ENCODE measurements at places on chromosomes 12 and 14.
A peak's percentile ranks its signal among the peaks of the same experiment; 100 is the strongest.

- DNase-seq: no peak
Observed at GRCh38 chr14:94465042-94465441, 11.0 kb downstream of the SERPINA9 start.

- no peak for DNase-seq
Observed at GRCh38 chr12:8089716-8090115, 7.6 kb downstream of the NECAP1 start.

- no peak for DNase-seq
Observed at GRCh38 chr14:37018571-37019240, 153.7 kb downstream of the SLC25A21 start.

GRCh38 chr12:25677232-25677937, 124.3 kb upstream of the LMNTD1 start:
- DNase-seq: no peak

GRCh38 chr12:57069523-57069922, 9.1 kb downstream of the NEMP1 start:
- no peak for DNase-seq

DNA sequence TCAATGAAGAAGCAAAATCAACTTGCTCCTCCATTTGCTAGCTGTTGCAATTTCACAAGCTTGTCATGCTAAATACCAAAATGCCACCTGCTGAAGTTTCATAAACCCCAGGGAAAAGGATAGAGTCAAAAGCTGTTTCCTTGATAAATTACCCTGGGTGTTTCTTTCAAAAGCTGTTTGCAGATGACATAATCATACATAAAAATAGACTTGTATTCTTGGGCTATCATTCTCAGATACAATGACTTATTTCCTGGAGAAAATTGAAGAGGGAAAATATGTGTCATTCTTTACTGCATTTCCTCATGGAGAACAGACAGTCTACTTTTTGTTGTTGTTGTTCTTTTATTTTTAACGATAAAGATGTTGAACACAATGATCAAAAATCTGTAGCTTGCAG, 119.2 kb downstream of the GALC start:
- DNase-seq: no peak

- no peak for DNase-seq
Observed at GRCh38 chr12:116538076-116538591, 21.0 kb upstream of the MAP1LC3B2 start.

DNA sequence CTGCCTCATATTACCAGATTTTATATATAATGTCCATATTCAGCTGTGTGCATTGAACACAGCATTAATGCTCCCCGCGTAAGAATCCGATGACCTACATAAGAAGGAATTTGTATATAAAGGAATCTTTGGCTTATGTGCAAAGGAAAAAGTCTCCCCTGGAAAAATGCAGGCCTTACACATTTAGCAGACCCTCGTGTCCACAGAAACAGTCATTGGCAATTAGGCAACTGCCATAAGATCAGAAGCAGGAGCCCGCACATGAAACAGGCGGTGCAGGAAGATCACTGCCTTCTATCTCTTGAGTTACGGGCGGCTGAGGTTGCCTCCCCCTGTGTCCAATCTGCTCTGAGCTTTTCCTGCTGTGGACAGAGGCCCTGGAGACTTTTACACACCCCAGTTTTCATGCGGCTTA, 63.2 kb upstream of the RFX4 start:
- no peak for DNase-seq

DNA sequence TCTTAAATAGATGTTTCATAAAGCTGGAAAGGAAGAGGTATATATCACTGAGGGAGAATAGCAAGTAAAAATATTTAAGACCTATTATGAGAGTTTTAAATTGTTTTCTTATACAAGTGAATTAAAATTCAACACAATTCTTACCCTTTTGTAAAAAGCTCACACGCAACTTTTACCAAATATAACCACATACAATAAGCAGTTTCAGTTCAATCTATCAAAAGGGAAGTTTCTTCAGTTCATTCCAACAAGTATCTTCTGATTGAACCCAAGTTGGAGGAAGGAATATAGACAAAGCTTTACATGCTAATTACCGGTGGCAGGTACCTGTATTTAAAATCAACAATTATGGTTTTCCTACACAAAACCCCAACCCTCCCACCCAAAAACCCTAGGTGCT, 41.1 kb downstream of the GTF2A1 start:
- no peak for DNase-seq

DNA sequence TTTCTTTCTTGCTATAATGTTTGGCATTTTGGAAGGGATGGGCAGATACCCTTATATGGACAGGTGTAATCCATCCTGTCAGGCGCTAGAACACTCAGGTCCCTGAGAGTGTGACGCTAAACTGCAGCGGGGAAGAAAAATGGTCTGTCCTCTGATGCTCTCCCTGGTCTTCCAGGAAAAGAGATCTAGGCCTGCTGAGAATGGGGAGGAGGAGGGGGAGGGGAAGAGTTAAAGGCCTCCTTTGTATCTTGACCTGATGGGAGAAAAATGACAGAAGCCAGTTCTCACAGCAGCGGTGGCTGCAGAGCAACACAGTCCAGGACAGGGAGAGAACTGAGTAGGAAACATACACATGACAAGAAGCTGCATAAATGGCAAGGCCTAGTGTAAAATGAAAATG, 61.1 kb downstream of the RPS6KA5 start:
- DNase-seq: no peak

GRCh38 chr14:77260631-77261030, 10.4 kb downstream of the NGB start:
- no peak for DNase-seq

DNA sequence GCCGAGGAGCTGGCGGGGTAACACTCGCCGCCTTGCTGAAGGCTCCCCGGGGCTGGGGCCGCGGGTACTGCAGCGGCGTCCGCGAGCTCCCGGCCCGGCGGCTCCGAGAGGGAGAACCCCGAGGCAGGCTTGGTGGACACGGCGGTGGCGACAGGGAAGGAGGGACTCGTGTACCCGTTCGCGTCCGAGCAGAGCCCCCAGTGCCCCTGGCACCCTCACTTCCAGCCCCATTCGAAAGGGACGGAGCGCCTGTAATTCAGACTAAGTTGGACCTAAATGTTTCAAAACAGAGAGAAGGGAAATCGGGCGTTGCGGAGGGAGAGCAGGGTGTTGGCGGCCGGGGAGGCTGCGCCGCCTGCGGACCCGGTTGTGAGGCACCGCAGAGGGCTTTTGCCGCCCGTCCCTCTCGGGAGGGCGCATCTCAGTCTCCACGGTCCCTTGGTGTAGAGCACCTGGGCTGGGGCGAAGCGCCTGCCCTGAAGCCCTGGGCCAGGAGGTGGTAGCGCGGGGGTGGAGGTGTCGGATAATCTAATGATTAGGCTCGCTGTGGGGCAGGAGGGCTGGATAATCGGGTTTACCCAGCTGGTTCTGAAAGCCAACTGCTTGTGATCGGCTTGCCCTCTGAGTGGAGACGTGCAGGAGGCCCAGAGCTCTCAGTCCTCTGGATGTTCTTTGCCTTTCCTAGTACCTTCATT, 771 bp downstream of the DAAM1 start:
- DNase-seq: peak; percentile 10

- no peak for DNase-seq
Observed at GRCh38 chr14:90607141-90607540, 209.1 kb downstream of the TTC7B start.

DNA sequence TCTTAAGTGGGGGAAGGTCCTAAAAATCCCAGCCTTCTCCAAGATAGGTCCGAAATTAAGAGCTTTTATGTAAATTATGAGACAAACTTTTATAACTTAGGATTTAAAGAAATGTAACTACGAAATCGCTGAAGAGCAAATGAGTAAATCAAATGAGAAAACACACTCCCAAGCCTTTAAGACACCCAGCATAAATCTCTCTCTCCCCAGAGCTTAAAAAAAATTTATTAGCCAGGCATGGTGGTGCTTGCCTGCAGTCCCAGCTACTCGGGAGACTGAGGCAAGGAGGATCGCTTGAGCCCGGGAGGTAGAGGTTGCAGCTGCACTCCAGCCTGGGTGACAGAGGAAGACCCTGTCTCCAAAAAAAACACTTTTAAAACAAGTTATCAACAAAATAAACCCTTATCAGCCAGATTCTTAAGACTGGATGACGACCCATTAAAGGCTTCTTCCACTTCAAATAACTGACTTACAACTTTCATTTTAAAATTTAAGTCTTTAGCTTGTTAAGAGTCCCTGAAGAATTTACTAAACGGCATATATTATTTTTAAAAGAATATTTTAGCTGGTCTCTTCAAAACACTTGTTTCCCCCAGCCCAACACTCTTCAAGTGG, 3.2 kb downstream of the PTGES3 start:
- DNase-seq: no peak

DNA sequence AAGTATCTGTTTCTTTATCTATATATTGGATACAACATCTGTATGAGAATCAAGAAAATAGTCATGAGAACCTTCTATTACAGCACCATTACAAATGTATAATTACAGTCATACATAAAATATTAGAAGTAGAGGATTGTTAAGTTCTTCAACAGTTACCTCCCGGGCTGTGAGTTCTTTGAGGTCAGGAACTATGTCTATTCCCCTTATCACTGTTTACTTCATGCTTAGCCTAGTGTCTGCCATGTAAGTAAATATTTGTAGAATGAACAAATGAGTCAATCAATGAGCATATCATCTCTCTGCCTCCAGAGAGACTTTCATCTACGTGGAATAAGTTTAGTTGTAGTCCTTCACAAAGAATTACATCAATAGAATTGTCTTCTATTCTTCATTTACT, 47.2 kb downstream of the PUS7L start:
- DNase-seq: no peak

DNA sequence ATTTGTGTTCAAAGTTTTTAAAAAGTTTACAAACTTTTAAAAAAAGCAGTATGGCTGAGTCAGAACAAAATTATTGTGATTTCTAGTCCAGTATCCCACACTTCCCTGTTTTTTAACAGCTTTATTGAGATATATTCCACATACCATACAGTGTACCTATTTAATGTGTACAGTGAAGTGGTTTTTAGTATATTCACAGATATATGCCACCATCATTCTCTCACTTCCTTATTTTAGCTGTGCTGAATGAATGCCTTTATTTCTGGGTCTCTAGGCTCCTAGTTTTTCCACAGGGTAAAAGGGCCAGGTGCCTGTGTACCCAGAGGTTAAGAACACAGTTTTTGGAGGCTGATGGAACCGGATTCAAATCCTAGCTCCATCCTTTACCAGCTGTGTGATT, 58.9 kb upstream of the SRSF5 start:
- DNase-seq: no peak

DNA sequence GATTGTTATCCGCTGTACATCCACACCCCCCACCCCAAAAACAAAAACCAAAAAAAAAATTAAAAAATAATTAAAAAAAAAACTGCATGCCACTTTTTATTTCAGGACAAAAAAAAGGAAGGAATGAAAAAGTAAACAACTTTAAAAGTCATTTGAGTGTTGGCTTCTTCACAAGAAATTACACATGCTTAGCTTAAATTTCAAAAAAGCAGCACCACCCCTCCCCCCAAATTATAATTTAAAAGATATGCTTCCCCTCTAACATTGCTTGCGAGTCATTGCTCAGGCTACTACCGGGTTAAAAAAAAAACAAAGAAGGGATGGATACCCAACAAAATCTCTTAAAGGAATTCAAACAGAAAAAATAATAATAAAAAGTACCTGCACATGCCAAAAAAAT, 98.5 kb downstream of the BCL11B start:
- no peak for DNase-seq

DNA sequence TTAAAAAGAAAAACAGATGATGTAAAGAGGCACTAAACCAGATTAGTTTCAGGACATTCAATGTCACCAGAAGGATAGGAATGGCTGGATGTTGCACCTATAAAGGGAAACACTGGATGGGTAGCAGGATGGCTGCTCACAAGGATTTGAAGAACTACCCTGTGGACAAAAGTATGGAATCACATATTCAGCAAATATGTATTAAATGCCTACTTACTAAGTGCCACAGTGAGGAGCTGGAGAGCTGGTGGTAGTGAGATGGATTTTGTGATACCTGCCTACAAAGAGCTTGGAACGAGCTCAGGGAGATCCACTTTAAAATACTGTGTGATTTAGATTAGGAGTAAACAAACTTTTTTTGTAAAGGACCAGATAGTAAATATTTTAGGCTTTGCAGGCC, 316.2 kb downstream of the PAWR start:
- no peak for DNase-seq

- DNase-seq: no peak
Observed at GRCh38 chr14:75252254-75252837, 26.3 kb upstream of the FOS start.

DNA sequence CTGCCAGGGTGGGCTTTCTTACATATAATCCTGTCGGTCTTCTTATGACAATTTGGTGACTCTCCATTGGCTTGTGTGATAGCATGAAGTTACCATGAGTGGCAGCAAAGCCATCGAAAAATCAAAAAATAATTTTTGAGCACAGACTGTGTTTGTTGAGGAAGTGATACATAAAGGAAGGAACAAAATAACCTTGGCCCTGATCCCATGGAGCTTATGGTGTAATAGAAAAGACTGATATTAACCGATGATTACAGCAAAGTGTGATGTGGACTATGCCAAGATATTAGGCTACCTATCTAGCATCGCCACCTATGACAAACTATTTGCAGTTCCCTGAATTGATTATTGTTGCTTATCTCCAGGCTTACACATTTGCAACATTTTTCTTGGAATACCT, 383.2 kb downstream of the AEBP2 start:
- DNase-seq: no peak

- no peak for DNase-seq
Observed at GRCh38 chr12:113863455-113863845, 102.7 kb downstream of the RBM19 start.

DNA sequence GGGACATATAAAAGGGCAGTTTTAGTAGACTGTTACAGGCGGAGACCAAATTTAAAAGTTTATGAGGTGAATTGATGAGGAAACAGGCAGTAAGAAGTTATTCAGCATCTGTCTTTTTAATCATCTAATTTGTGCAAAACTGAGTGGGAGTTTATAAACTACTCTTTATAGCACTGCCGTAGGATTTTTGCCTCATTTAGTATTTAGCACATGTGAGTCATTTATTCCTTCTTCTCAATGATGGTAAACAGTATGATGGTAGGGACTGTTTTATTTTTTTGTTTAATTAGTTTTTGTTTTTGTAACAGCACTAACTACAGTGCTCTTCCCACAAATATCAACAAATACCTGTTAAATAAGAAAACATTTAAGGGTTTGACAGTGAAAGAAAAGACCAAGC, 20.6 kb downstream of the TOGARAM1 start:
- DNase-seq: no peak

DNA sequence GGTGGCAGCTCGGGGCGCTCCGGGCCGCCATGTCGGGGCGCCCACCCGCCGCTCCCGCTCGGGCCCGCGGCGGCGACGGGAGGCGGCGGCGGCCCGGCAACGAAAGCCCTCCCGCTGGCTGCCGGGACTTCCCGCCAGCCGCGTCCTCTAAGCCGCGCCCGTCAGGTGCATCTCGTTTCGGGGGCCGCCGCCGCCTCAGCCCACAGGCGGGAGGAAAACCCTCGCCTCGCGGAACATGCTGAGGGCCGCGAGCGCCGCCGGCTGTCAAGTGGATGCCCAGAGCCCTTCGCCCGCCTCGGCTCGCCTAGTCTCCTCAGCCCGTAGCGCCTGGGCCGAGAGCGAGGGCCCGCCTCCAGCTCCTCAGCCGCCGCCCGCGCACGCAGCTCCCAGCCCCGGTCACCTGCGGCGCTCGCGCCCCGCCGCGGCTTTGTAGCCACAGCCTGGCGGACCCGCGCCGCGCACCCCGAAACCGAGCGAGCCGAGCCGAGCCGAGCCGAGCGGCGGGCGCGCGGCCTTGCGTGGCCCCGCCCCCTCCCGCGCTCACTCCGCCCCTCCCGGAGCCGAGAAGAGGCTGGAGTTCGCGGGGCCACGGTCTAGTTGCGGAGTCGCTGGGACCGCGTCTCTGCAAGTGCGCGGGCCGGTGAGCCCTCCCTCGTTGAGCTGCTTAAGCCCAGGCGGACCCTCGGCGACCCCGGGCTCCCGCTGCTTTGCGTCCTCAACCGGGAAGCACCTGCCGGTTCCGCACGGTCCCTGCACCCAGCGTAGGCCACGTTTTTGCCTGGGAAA, at the start of gene EML5:
TSS of gene EML5 (minus strand) at position 481 of the 786 bp plus-strand sequence. CDS start at position 31, 450 bp downstream.
- DNase-seq: peak; percentile 60

Data from stimulated activated CD4-positive, alpha-beta T cell treated with anti-CD3 and anti-CD28 coated beads, Interleukin-15, amount 100 ng/mL, for 1 hour (primary cell).